MCF 10A (cell line): ENCODE measurements at places on chromosomes 16 and 17.

DNA sequence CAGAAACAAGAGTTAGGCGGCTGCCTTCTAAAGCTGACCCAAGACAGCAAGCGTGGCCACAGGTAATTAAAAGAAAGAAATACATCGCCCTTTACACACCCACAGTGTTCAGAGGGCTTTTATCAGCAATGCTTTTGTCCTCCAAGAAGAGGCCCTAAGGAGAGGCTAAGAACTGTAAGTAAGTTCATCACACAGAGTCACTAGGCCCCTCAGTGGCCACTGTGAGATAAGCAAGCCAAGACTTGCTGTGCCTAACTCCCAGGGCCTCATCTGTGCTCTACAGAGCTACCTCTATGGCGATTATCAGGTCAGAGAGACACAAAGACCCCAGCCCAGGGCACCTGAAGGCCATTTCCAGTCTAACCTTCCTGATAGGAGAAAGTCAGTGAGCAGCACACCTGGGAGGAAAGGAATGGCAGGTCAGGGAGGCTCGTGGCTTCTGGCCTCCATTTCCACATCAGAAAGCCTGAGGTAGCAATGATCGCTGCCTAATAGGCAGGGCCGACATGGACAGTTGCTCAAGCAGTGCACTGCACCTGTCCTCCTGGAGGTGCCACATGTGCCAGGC, 545.2 kb upstream of the CDH11 start:
- no peak overlapping the region for H3K4me3 ChIP-seq
- H3K27me3 ChIP-seq: no peaks in the 10 kb centered on the region
- no peak overlapping the region for H3K27ac ChIP-seq

DNA sequence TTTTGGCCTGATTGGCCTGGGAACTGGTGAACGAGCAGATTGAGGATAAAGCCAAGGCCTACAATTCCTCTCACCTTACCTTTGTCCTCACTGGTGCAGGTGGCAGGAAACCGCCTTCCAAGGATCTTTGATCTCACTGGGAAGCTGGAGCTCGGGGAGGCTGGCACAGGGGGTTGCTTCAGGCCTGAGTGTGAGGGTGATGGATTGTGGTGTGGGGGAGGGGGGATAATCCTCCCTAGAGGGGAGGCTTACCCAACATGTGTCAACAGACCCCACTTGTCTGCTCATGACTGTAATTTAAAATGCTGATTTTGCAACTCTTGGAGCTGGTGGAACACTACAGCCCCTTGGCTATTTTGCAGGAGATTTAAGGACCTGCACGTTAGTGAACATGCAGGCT, 4.5 kb upstream of the RMI2 start:
- H3K4me3 ChIP-seq: no peak overlapping the region
- peaks cover 5% of the 10 kb centered on the region for H3K4me1 ChIP-seq
- H3K27me3 ChIP-seq: no peaks in the 10 kb centered on the region
- H3K27ac ChIP-seq: no peak overlapping the region
- DNase-seq: no peak

DNA sequence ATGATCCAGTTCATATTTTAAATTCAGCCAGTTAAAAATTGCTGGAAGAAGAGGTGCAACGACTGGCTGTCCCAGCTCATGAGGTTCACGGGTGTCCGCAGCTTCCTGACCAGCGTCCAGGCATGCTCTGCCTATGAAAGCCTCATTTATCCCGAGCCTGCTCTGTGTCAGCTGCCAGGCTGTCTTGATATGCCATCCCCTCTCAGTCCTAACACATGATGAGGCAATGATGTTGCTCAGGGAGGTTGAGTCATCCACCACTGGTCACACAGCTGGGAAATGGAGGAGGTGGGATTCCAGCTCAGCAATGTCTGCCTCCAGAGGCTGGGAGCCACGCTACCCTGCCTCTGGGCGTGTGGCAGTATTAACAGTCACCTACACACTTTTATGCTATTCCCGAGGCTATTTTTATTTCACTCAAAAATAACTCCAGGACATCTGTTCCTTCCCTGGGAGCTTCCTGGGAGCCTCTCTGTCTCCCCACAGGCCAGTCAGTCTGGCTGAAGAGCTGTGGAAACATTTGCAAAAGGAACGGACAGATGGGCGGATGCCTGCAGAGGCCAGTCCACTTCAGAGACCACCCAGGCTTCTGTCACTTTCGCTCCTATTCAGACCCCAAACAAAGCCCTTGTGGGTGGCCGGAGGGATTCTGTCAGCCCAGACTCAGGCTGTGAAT, 22.5 kb downstream of the RAB11FIP4 start:
- H3K27ac ChIP-seq: no peak overlapping the region
- H3K27me3 ChIP-seq: peaks cover 6% of the 10 kb centered on the region
- no peaks in the 10 kb centered on the region for H3K36me3 ChIP-seq
- H3K4me1 ChIP-seq: peaks cover 11% of the 10 kb centered on the region
- DNase-seq: peak; percentile 61
- no peak overlapping the region for H3K4me3 ChIP-seq

DNA sequence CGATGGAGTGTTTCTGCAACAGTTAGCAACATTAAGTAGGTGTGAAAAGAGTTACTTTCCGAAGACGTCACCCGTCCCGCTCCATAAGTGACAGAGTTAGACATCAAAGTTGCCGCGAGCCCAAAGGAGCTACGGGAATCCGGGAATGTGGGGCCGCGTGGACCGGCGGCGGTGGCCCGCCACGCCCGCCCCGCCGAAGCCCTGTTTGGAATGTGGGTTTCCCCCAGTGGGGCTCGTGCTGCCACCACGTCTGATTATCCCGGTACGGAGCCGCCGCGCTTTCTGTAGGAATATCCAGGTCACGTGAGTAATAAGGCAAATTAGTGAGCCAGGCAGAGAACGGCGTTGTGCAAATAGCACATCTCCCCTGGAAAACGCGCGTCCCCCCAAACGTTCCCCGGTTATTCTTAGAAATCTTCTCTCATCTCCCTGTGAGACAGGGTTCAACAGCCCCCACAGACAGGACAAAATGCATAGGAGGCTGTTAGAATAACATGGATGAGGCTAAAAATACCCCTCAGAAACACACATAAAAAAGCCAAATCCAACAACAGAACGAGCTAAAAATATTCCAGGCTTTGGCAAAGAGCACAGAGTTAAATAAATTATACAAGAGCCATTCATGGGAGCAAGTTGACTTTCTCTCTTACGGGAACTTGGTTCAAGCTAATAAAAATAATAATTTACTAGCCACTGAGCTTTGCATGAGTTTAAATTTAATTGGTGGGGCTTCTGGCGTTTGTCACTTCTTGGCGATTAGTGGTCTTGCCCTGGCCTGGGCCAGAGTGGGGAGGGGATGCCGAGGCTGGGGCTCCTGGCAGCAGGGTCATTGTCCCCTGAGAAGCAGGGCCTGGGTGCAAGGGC, 8.6 kb downstream of the BAHCC1 start:
- peaks cover 2% of the 10 kb centered on the region for H3K36me3 ChIP-seq
- no peaks in the 10 kb centered on the region for H3K27me3 ChIP-seq
- peaks cover under 1% of the 10 kb centered on the region for H3K4me1 ChIP-seq
- DNase-seq: no peak

GRCh38 chr16:87698241-87698640, 67.5 kb downstream of the KLHDC4 start:
- no peak overlapping the region for H3K27ac ChIP-seq
- no peak overlapping the region for H3K4me3 ChIP-seq
- DNase-seq: no peak
- no peaks in the 10 kb centered on the region for H3K4me1 ChIP-seq

GRCh38 chr16:53084141-53084541, 29.4 kb downstream of the CHD9 start:
- H3K4me1 ChIP-seq: peaks cover 56% of the 10 kb centered on the region
- peaks cover 23% of the 10 kb centered on the region for H3K36me3 ChIP-seq
- DNase-seq: peak; percentile 82
- peak overlapping the region; percentile 37 for H3K4me3 ChIP-seq

DNA sequence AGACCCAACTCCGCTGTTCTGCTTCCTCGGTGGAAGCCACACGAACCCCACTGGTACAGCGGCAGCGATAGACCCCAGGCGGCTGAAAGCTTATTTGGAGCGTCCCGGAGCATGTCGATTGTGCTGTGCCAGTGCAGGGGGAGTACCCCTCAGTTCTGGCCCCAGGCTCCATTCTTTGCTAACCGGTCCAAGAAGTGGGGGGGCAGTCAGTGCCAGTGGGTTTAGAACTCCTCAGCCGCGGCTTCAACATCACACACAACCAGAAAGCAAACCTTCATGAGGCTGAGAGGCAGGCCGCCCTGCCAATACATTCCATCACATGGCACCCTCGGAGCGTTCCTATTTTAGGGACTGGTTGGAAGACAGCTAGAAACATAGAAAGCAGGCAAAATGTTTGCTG, 1.7 kb upstream of the MNT start:
- H3K4me1 ChIP-seq: peaks cover 49% of the 10 kb centered on the region
- H3K4me3 ChIP-seq: peak overlapping the region; percentile 87
- H3K27ac ChIP-seq: no peak overlapping the region
- no peaks in the 10 kb centered on the region for H3K27me3 ChIP-seq
- no peak for DNase-seq

GRCh38 chr16:73048292-73049080, 558 bp upstream of the ZFHX3 start:
- H3K27me3 ChIP-seq: no peaks in the 10 kb centered on the region
- peak overlapping the region; percentile 89 for H3K4me3 ChIP-seq
- peaks cover 43% of the 10 kb centered on the region for H3K4me1 ChIP-seq
- peak overlapping the region; percentile 73 for H3K27ac ChIP-seq
- no peak for DNase-seq

GRCh38 chr16:21264571-21265036, 13.5 kb downstream of the CRYM start:
- H3K4me3 ChIP-seq: no peak overlapping the region
- H3K27ac ChIP-seq: no peak overlapping the region
- H3K27me3 ChIP-seq: peaks cover 7% of the 10 kb centered on the region
- peaks cover 6% of the 10 kb centered on the region for H3K4me1 ChIP-seq

GRCh38 chr16:22861580-22861979, 47.6 kb downstream of the HS3ST2 start:
- no peak overlapping the region for H3K4me3 ChIP-seq
- no peaks in the 10 kb centered on the region for H3K36me3 ChIP-seq
- no peak for DNase-seq

GRCh38 chr16:80739523-80739922, 64.9 kb downstream of the CDYL2 start:
- no peaks in the 10 kb centered on the region for H3K36me3 ChIP-seq
- no peak overlapping the region for H3K4me3 ChIP-seq
- H3K27me3 ChIP-seq: peaks cover 8% of the 10 kb centered on the region
- peak; percentile 56 for DNase-seq
- H3K27ac ChIP-seq: no peak overlapping the region
- H3K4me1 ChIP-seq: peaks cover 27% of the 10 kb centered on the region

DNA sequence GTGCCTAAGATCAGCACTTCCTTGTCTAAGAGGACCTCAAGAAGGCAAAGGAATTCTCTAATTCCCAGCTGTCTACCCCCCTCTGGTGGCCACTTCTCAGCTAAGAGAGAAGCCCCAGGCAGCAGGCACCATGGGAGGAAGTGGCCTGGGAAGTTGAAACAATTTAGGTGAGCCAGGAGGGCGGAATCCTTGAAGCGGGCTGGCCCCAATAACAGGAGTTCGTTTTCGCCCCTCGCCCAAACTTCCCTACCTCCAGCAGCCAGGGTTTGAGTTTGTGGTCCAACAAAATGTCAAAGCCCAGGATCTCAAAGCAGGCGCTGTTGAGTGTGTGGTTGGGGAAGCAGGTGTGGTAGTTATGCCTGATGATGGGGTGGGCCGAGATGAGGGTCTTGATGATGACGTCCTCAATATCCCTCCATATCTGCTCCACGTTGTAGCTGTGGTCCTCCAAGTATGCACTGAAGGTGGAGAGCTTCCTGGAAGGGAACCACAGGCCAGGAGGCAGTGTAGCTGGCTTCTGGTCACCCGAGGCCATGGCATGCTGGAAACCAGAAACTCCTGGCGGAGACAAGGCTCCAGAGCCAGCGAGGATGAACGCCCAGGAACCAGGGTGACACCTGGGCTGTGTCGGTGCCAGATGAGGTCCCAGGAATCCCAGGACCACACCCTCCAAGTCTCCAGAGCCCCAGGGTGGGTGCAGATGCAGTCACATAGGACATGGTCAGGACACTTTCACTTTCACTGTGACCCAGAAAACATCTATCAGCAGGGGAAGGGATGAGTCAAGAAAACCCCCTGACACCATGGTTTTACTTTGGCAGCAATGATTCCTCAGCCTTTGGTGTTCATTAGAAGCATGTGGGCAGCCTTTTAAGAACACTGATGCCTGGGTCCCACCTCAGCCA, 25.6 kb downstream of the TTLL6 start:
- H3K4me3 ChIP-seq: no peak overlapping the region
- H3K27me3 ChIP-seq: peaks cover 44% of the 10 kb centered on the region
- no peaks in the 10 kb centered on the region for H3K36me3 ChIP-seq
- no peak overlapping the region for H3K27ac ChIP-seq

DNA sequence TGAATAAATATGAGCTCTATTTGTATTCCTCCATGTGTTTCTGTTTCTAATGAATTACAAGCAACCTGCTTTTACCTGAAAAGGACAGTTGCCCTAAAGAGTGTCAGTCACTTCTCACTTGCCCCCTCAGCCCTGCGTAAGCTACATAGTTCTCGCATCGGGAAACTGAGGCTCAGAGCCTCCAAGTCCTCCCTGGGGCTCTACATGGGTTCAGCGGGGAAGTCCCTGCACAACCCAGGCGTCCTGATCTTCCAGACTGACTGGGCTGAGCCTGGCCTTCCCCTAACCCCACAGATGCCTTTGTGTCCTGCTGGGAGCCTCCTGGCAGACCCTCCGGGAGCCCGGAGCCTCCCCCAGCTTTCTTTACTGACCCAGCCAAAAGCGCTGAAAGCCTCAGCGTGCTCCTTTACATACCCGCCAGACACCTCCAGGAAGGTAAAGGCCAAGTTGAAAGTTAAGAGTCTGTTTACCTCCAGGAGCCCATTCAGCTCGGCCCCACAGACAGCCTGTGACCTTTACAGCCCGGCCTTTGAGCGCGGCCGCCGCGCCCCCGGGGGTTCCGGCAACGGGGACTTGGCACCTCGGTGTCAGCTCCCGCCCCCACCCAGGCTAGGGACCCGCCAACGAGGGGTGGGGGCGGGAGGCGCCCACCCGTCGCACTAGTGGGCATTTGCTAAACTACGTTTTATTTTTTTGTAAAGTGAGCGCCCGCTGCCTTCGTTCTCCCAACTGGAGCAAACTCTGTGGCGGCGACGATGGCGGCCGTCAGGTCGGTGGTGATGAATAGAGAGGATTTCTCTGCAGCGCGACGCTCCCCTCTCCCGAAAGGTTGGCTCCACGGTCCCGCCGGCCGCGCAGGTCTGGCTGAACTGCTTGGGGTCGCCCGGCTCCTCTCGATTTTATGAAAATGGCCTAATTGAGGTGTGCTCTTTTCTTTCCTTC, 4.4 kb upstream of the HOXB13 start:
- no peak overlapping the region for H3K27ac ChIP-seq
- peaks cover 100% of the 10 kb centered on the region for H3K27me3 ChIP-seq
- no peak overlapping the region for H3K4me3 ChIP-seq
- no peaks in the 10 kb centered on the region for H3K36me3 ChIP-seq
- no peak for DNase-seq

GRCh38 chr17:81871387-81872230, 472 bp upstream of the ARHGDIA start:
- H3K27me3 ChIP-seq: no peaks in the 10 kb centered on the region
- H3K4me3 ChIP-seq: peak overlapping the region; percentile 78
- H3K4me1 ChIP-seq: peaks cover 18% of the 10 kb centered on the region
- H3K36me3 ChIP-seq: peaks cover 52% of the 10 kb centered on the region
- H3K27ac ChIP-seq: peak overlapping the region; percentile 88
